Germinal center (tissue), 1 donor: ENCODE measurements at places on chromosomes 7 and 10.

GRCh38 chr10:102455893-102456471 is 4.6 kb upstream of the C10orf95 start:
- no peak for DNase-seq

DNA sequence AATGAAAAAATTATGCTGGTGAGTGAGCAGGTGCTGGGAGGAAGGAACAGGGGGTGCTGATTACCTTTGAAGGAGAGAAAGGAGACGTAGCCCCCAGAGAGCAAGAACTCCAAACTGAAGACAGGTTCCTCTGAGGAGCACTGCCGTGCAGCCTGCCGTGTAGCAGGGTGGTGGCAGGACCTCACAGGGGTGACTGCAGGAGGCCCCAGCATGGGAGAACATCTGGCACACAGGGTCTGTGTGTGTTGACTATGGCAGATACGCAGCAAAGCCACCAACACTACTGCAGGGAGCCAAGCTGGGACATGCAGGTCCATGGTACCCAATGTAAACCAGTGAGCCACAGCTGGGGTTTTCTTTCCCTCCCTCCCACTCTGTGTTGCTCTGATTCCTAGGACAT is 192.1 kb upstream of the PDE1C start:
- DNase-seq, result no peak

DNA sequence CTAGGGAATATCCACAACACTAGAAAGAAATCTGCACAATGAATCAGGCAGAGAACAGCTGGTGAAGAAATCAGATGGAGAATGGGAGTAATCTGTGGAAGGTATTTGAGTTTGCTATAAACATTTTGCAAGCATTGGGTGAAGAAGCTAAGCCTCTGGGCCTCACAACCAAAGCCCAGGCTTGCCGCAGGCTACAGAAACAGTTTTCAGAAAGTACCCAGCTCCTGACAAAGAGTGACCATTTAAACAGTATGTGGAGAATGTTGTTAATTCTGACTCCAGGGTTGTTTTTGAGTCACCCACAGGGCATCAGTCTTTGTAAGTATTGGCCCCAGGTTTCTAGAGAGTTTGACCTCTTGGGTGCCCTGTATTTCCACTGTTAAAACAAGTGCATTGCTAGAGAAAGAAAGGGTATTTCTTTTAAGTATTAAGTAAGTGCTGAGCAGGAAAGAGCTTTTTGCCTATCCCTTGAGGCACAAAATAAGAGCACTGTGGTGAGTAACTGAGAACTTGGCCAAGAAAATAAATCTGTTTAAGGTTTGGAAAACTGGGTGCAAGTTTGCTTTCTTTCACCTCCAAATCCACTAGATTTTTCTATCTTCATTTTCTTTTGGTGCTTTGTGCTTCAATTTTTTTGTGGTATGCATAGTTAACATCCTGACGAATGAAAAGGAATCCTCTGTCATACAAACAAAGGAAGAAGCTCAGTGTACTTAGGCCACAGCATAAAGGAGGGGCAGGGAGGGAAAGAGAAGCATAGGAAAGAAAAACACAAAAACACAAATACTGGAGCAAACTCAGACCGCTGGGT is 691.8 kb downstream of the SUGCT start:
- no peak for DNase-seq

GRCh38 chr10:132449051-132449810 is 52.2 kb downstream of the PWWP2B start:
- no peak for DNase-seq

- DNase-seq, result no peak
These were observed 102.4 kb upstream of the LRGUK start for GRCh38 chr7:134024739-134025138.

DNA sequence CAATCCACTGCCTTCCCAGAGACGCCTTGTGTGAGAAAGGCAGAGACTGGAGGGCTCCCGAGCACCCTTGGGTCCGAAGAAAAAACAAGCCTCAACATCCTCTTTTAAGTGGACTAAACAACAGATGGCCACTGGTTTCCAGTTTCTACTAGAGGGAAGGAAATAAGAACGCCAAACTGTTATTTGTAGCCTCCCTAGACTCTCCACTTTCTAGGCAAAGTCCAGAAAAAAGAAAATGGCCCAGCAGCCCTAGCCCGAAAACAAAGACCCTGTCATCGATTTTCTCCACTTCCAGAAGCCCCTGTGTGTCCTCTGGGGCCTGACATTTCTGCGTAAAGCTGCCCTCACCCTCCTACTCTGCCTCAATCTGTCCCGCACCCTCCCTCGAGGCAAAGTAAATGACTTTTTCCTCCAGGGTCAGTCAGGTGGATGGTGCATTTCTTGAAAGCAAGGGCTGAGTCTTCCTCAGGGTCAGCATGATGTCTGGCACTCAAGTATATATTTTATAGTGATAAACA is 6.0 kb downstream of the RGS10 start:
- no peak for DNase-seq

GRCh38 chr7:135159359-135160085 is 11.0 kb downstream of the CYREN start:
- no peak for DNase-seq

GRCh38 chr10:129951101-129951969 is 12.7 kb downstream of the EBF3 start:
- DNase-seq, result no peak

DNA sequence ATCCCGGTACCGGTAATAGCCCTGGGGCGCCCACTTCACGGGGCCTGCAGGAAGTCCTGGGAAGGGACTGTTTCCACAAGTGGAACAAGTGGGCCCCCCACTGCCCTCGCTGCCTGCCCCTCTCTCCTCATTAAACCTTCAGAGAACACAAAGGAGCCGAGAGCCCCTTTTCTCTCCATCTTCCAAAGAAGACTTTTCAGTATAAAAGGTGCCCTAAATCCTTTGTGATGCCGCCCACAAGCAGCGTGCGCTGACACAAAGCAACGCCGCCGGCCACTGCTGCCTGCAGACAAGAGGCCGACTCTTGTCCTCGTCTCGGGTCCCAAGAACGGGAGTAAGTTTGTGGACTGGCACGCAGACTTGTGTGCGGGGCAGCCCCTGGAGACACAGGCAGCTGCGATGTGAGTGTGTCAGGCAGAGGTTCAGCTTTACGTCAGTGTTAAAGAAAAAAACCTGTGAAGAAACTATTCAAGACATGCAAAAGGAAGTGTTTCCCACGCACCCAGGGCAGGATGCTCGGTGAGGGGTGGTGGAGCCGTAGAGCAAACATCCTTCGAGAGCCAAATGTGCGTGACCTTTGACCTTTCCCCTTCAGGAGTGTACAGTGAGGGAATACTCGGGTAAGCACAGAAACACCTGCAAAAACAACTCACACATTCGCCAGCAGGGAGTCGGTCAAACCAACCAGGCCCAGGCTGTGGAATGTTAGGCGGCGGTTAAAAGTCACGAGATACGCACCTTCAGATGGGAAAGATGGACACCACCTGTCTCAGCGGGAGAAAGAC is 118.2 kb downstream of the VIPR2 start:
- DNase-seq, result no peak

DNA sequence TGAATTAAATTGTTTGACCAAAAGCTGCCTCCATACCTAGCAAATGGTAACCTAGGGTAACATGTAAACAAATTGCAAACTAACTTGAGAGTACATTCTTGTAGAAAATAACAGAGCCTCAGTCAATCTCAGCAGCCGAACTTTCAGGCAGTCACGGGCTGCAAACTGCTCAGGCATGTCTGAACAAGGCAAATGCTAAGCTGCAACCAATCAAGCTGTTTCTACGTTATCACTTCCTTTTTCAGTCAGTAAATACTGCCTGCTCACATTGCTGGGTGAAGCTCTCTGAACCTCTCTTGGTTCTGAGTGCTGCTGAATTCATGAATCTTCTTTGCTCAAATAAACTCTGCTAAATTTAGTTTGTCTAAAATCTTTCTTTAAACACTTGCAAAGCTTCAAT is 1212.4 kb downstream of the SORCS1 start:
- no peak for DNase-seq
